ENCODE measurements at places on chromosomes 2 and 18. TPM values are rescaled to one million over a fixed set of nuclear protein-coding genes. Genes with fewer than 3 reads are reported as not detected.

DNA sequence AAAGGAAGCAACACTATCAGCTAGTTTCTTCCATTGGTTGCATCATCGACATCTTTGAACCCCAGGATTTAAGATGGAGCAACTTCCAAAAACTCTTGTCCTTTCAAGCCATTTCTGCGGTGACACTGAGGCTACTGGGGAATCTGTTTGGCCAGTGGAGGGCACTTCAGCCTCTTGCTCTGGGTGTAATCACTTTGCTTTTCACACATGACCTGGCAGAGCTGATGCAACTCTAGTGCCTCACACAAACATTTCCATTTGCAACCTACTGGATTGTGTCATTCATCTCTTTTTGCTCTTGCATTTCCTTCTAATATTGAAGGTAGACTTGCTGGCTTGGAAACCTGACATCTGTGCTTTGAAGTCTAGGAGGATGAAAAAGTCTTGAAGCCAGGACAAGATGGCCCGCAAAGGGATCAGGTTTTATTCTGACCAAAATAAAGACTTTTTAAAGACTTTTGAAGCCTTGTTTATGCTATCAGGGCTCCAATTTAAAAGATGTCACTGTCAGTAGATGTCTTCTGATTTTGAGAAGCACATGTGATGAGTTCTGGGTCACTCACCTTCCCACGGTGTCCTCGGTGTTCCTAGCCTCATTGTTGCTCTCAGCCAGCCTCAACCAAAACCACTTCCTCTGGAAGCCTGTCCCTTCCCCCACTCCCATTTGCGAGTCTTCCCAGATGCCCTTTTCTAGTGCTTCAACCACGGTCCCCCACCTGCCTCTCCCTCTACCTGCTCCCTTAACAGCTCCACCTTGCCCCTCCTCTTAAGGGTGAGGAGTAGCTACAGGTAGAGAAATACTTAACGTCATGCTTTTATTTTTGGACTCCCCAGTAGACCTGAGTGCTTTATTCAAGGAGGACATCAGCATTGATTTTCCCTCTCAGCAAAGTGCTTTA, 69.7 kb upstream of the KCNE4 start:
- no peak for DNase-seq

GRCh38 chr2:28355521-28356094, 37.0 kb upstream of the FOSL2 start:
- DNase-seq: peak; percentile 27

GRCh38 chr2:169732583-169733358, 861 bp upstream of the KLHL23 start:
- no peak for DNase-seq

GRCh38 chr2:128687565-128687964, 368.9 kb upstream of the HS6ST1 start:
- DNase-seq: no peak

DNA sequence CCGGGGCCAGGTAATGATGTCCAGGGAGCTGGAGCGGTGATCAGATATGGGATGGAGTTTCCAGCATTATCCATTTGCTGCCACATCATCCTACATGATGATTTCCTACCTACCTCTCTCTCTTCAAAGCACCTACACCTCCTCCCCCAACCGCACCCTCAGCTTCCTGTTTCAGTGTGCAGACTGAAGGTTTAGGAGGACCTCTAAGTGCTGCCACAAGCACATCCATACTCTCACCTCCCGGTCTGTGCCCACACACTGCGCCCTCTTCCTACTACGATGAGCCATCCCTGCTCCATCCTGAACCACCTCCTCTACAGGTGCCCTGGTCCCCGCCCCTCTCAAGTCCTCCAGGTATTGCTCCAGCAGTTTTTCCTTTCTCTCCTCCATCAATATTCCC, 123.7 kb downstream of the ALPK2 start:
- peak; percentile 50 for DNase-seq

DNA sequence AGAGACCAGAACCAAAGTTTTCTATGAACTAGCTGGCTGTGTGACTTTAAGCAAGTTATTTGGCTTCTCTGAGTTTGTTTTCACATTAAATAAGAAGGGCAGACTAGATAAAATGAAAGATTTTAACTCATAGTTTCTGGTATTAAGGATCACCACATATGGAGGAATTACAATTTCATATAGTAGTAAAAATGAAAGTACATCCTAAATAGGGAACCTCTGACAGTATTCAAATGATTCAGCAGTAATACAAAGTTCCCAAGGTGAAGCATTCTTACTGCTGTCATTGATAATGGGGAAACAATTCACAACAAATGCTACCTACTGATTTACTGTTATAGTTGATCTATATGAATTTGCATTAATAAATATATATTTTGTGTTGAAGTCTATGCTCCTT, 170.3 kb upstream of the VRK2 start:
- no peak for DNase-seq

- no peak for DNase-seq
Observed at GRCh38 chr2:64727013-64727767, 73.5 kb upstream of the SERTAD2 start.

DNA sequence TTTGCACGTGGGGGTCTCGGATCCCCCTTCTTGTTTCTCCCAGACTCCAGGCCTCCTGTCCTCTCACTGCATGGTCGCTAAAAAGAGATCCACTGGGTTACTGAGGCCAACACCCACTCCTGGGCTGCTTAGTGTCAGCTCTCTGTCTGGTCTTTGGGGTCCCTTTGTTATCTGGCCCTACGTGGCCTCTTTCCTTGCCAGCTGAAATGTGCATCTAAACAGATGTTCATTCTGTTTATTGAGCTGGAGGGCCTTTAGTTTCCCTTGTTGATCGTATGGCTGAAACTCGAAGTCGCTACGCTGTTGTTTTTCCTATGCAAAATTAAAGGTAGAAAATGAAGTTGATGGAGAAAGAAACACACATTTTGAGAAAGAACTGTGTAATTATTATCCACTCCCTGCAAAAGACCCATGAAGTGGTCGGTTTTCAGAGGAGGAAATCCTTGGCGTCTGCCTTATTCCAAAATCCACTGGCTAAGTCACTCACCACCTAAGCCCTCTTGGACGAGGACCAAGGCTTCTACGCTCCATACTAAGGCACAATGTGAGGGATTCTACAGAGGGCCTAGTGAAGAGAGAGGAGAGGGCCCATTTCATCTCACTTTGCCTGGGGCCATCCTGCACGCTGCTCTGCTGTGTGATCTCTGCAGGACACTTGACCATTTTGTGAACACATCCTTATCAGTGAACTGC, 105.3 kb downstream of the GLI2 start:
- no peak for DNase-seq

The ZRANB3 gene
- total RNA-seq: 7.0 TPM

The PCARE gene
- total RNA-seq: not detected

All from activated naive CD8-positive, alpha-beta T cell treated with anti-CD3 and anti-CD28 coated beads, Interleukin-2, amount 10 ng/mL, durations not matched to agents 7 days and 5 days (primary cell).